ENCODE measurements at places on chromosomes 2 and 18.

GRCh38 chr18:2826581-2826980 is 20.2 kb upstream of the EMILIN2 start:
- no peak for DNase-seq

GRCh38 chr2:38436227-38436664 is 59.2 kb upstream of the ATL2 start:
- no peak for DNase-seq

- no peak for DNase-seq
Measured at GRCh38 chr18:50397023-50397422, 22.2 kb downstream of the SKA1 start.

GRCh38 chr2:60612033-60612432 is 58.6 kb upstream of the BCL11A start:
- DNase-seq: no peak

DNA sequence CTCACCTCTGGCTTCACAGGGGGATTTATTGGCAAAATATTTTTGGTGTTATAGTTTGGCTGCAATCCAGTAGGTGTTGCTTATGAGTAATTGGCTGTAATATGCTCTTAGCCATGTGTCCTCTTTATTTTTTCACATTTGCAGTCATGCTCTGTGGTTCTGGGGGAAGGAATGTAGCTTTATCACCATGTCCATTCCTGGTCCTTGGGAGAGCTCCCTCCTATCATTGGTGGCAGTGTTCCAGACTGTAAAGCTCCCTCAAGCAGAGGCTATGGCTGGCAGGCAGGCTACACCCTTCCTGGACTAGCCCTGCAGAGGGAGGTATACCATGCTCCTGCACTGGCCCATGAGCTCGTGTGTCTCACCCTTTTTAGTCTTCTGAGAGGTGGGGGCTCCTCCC is 120.0 kb upstream of the FSIP2 start:
- DNase-seq: no peak

DNA sequence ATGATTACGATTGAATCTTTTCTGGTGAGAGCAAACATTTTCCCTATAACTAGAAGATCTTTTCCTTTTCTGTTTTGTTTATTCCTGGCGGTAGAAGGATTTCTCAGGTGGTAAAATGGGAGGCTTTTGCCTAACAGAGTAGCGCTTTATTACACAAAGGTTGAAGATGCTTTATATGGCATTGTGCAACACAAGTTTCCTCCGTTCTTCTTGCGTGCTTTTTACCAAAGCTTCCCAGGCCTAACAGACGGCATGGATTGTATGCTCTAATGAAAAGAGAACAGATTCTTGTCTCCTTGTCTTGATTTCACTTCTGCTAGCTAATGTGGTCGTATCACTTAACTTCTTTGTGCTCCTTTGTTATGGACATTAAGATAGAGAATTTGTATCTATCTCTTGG is 43.8 kb downstream of the MYO1B start:
- DNase-seq: no peak

- peak; percentile 16 for DNase-seq
Measured at GRCh38 chr2:180012523-180012922, 5.4 kb upstream of the CWC22 start.

DNA sequence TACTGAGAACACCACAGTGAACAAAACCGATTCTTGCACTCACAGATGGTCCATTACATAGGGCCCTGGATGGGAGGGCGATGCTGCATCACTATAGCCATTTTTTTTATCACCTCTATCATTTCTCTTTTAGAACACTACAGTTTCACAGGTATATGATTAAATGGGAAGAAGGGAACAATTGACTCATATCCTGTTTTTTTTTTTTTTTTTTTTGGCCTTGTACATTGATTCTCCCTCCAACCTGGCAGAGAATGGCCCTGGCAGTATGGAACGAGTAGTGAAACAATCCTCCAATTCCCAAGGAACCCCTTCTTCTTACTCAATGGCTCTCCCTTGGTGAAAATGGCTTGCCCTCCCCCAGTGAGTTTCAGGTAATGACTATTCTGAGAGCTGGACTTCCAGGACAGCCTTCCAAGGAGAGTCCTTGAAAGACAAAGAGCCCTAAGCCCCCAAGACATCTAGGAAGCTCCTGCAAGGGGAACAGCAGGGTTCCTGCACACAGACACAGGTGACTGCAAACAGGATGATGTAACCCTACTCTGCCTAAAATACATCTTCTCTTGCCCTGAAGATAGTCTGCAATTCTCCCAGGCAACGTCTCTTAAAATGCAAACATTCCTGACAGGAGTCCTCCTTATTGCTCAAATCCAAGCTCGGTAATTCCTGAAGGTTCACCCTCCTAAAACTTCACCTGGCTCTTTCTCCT is 405.4 kb downstream of the SETBP1 start:
- DNase-seq: no peak

- peak; percentile 32 for DNase-seq
Measured at GRCh38 chr2:218260742-218261422, at the start of gene GPBAR1. Gene GPBAR1 (plus strand): TSS chr2:218261015. CDS start chr2:218262725, 1,710 bp downstream.

GRCh38 chr2:54439582-54439981 is 16.5 kb upstream of the SPTBN1 start:
- DNase-seq: no peak

All from small intestine (tissue), 16 donors.